ENCODE measurements at places on chromosomes 2 and 18.

DNA sequence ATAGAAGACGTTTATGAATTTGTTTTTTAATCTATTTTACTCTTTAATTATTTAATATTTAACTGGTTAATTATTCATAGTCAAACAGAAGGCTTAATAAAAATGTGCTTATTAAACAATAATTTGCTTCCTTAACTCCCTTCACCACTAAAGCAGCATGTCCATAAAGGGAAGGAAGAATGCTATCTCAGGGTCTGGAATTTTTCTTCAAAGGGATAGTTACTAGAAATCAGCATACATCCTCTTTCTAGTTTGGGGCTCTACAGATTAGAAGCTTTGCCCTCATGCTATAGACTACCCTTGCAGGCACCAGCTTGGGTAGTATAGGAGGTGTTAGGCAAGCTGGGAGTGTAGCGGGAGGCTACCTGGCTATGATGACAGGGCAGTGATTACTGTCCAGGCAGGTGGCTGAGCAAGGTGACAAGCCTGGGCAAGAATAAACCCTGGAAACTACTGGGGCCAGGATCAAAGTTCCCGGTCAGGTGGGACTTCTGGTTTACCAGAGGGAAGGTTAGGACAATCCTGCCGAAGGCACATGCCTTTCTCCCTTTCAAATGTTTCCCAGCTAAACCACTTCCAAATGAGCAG, 276.0 kb upstream of the REV1 start:
- DNase-seq: no peak

- DNase-seq: no peak
Observed at GRCh38 chr2:157326698-157327097, 1.1 kb upstream of the ERMN start.

GRCh38 chr18:23226391-23226790, 91.1 kb downstream of the CABLES1 start:
- DNase-seq: no peak

DNA sequence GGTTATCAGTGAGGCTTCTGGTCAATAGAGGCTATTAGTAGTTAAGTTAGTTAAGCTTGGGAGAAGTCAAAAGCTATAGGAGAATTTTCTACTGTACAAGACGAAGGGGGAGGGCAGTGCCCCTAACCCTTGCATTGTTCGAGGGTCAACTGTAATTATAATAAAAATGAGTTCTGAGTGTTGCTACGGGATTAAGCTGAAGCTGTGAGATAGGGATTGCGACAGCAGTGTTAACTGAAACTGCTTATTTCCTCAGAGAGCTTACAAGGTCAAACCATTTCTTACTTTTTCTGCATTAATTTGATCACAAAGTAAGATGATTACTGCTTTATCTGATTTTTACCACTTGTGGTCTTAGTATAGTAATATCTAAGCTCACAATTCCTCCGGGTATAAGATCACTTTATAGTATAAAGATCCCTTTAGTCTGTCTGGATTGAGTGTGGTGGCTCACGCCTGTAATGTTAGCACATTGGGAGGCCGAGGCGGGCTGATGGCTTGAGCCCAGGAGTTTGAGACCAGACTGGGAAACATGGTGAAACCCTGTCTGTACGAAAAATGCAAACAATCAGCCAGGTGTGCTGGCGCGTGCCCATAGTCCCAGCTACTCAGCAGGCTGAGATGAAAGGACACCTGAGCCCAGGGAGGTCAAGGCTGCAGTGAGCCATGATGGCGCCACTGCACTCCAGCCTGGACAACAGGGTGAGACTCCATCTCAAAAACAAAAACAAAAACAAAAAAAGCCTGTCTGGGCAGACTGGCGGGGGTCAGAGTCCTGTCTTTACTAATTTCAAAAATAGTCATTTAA, 119.5 kb upstream of the TLK1 start:
- DNase-seq: no peak

GRCh38 chr18:60596928-60597327, 224.4 kb upstream of the MC4R start:
- no peak for DNase-seq

DNA sequence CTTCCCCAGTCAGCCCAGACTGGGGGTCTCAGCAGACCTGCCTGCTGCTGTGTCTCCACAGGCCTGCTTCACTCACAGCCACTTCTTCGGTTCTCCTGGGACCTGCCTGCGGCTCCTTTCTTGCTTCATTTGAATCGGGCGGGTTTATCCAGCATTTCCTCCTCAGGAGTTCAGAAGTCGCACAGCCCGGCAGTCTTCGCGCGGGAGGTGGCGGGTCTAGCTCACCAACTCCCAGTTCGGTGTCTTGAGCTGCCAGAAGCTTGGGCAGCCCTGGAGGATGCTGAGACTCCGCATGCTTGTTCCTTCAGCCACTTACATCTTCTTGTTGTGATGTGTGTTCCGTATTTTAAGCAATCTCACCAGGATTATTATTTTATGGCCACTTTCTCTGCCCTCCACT, 10.8 kb downstream of the D2HGDH start:
- no peak for DNase-seq

- no peak for DNase-seq
Observed at GRCh38 chr18:67285583-67285982, 230.9 kb downstream of the DSEL start.
